Fibroblast of skin of back (primary cell): ENCODE measurements at places on chromosomes 4 and X.

DNA sequence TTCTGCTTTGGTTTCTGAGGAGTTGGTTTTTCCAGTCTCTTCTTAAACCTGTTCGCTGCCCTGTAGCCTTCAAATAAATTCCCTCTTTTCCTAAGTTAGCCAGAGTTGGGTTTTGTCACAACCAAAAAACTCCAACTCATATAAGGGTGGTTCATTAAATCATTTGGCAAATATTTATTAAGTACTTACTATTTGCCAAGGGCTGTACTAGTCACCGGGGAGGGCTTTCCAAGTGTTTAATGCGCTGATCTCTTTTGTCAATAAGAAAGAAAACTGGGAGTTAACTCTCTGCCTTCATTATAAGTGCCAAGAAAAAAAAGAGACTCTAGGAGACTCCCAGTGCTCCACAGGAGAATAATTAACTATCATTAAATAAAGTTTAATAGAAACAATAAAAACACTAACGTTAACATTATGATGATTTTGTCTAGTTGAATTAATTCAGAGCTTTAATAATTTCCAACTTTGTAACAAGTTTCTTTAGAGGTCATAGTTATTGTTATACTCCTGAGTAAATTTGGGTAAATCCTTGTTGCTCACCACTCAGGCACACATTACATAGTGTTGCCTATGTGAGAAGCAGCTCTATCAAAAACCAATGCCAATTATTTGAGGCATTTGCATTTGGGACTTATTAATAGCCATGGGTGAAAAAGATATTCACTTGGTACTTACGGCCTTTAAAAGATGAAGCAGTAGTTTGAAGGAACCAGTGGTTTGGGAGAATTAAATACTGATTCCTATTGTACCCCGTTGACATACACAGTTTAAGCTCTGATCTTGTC lies 122.5 kb upstream of the TEX13D start:
- no peak for DNase-seq

GRCh38 chr4:52687696-52688095 lies 28.6 kb upstream of the USP46 start:
- no peak for DNase-seq

DNA sequence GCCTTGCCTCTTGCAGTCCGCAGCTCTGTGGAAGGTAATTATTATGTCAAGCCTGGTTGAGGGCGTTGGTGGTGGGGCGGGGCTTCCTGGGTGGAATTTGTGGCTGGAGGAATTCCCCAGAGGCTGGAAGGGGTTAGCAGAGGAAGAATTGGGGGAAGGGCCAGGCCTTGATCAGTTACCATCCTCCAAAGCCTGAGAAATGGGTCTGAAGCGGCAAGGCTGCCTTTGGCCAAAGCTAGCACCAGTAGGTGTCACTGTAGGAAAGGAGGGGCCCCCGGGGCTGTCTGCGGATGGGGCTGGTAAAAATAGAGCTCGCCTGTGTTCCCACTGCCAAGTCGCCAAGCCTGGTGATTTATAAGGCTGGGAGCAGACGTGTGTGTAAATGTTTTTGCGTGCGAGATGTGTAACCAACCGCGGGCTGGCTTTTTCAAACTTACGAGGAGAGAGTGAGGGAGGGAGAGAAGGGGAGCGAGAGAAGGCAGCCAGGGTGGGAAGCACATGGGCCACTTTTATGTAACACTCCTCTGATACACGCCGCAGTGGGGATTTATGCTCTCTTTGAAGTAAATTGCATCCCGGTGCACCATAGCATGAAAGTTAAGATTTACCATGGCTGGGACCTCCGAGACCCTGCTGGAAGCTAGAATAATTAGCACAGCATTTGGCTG lies 367.0 kb downstream of the BCOR start:
- DNase-seq, result peak; percentile 79

DNA sequence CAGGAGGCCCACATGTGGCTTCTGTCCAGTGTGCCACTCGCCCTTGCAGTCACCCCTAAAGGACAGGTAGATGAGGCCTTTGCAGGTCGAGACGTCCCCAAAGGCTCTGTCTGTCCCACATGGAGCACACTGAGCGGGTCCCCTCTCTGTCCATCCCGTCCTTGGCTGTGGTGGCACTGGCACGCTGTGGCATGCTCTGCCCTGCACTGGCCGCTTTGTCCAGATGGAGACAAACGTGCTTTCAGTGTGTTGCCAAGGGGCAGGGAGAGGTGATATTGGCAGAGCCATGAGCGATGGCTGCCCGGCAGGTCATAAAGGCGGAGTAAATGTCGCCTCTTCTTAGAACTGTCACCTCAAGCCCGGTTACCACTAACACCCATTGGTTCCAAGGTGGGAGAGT lies 86.9 kb upstream of the CLDN34 start:
- no peak for DNase-seq

DNA sequence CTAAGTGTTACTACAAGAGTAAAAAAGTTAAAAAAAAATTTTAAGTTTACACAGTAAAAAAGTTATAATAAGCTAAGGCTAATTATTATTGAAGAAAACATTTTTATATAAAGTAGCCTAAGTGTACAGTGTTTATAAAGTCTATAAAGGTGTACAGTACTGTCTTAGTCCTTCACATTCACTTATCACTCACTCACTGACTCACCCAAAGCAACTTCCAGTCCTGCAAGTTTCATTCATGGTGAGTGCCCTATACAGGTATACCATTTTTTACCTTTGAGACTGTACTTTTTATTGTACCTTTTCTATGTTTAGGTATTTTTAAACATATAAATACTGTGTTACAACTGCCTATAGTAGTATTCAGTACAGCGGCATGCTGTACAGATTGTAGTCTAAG lies 74.2 kb downstream of the TMEM165 start:
- DNase-seq, result no peak

GRCh38 chr4:22721204-22721603 lies 28.5 kb downstream of the GBA3 start:
- no peak for DNase-seq
